ENCODE measurements at places on chromosomes 7 and 10. TPM values are rescaled to one million over a fixed set of nuclear protein-coding genes. Genes with fewer than 3 reads are reported as not detected.

GRCh38 chr7:111059833-111060232, 31.1 kb upstream of the LRRN3 start:
- H3K27me3 ChIP-seq, result peaks cover 1% of the 10 kb centered on the region
- no peaks in the 10 kb centered on the region for H3K4me1 ChIP-seq
- DNase-seq, result no peak

- H3K27me3 ChIP-seq, result no peaks in the 10 kb centered on the region
- no peaks in the 10 kb centered on the region for H3K4me1 ChIP-seq
- no peak overlapping the region for H3K27ac ChIP-seq
- no peaks in the 10 kb centered on the region for H3K36me3 ChIP-seq
- DNase-seq, result no peak
These were observed 552.2 kb upstream of the ANKRD30A start for GRCh38 chr10:36573246-36573645.

ATOH7 gene
- 0.86 TPM for total RNA-seq

DNA sequence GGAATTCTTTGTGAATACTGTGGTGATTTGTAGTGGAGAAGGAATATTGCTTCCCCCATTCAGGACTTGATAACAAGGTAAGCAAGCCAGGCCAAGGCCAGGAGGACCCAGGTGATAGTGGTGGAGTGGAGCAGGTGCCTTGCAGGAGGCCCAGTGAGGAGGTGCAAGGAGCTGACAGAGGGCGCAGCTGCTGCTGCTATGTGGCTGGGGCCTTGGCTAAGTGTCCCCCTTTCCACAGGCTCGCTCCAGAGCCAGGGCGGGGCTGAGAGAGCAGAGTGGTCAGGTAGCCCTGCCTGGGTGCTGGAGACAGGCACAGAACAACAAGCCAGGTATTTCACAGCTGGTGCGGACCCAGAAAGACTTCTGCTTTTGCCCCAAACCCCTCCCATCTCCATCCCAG, 162.9 kb downstream of the EGFR start:
- peaks cover 35% of the 10 kb centered on the region for H3K4me1 ChIP-seq
- H3K27me3 ChIP-seq, result peaks cover 6% of the 10 kb centered on the region
- DNase-seq, result no peak
- H3K4me3 ChIP-seq, result no peak overlapping the region

GRCh38 chr10:104103956-104104355, 18.0 kb upstream of the SFR1 start:
- no peaks in the 10 kb centered on the region for H3K4me1 ChIP-seq
- H3K27ac ChIP-seq, result no peak overlapping the region
- H3K4me3 ChIP-seq, result no peak overlapping the region
